Lung (tissue), 17 donors: ENCODE measurements at places on chromosomes 16 and 17. TPM values are rescaled to one million over a fixed set of nuclear protein-coding genes. Genes with fewer than 3 reads are reported as not detected.

MT1H gene
- total RNA-seq = not detected

HOXB13 gene
- not detected for total RNA-seq

GRCh38 chr17:37220607-37220953 lies 155.2 kb upstream of the C17orf78 start:
- no peak overlapping the region for H3K27ac ChIP-seq
- H3K27me3 ChIP-seq = no peaks in the 10 kb centered on the region
- no peak overlapping the region for H3K4me3 ChIP-seq
- H3K36me3 ChIP-seq = peaks cover 17% of the 10 kb centered on the region
- peak; percentile 21 for DNase-seq
- H3K4me1 ChIP-seq = peaks cover 8% of the 10 kb centered on the region

DNA sequence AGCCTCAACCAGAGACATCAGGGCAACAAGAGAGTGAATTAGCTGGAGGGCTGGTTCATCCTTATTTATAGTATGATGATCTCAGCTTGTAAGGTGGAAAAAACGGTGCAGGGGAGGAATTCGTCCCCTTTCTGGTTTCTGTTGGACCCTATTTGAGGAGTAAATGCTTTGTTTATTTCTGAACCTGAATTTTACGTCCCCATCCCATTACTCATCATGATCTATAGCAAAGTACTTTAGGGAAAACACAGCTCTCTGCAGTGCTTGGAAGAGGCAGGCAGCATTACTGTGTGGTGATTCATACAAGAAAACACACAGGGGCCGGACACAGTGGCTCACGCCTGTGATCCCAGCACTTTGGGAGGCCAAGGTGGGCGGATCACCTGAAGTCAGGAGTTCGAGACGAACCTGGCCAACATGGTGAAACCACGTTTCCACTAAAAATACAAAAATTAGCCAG lies 8.0 kb upstream of the VAT1L start:
- no peak overlapping the region for H3K27ac ChIP-seq
- no peak for DNase-seq
- H3K27me3 ChIP-seq = no peaks in the 10 kb centered on the region
- H3K36me3 ChIP-seq = no peaks in the 10 kb centered on the region
- H3K4me3 ChIP-seq = no peak overlapping the region

GRCh38 chr17:49853470-49854015 lies 5.7 kb upstream of the TAC4 start:
- no peak overlapping the region for H3K27ac ChIP-seq
- H3K27me3 ChIP-seq = peaks cover 11% of the 10 kb centered on the region
- H3K4me3 ChIP-seq = no peak overlapping the region
- H3K4me1 ChIP-seq = no peaks in the 10 kb centered on the region
- no peak for DNase-seq

- H3K4me3 ChIP-seq = no peak overlapping the region
- no peaks in the 10 kb centered on the region for H3K27me3 ChIP-seq
- H3K27ac ChIP-seq = no peak overlapping the region
- DNase-seq = peak; percentile 16
These were observed 1503.7 kb downstream of the CDH11 start for GRCh38 chr16:63617990-63618763.

GRCh38 chr16:3712861-3713372 lies 4.4 kb downstream of the TRAP1 start:
- no peak overlapping the region for H3K4me3 ChIP-seq
- DNase-seq = peak; percentile 12
- H3K27ac ChIP-seq = no peak overlapping the region
- peaks cover 3% of the 10 kb centered on the region for H3K36me3 ChIP-seq

DNA sequence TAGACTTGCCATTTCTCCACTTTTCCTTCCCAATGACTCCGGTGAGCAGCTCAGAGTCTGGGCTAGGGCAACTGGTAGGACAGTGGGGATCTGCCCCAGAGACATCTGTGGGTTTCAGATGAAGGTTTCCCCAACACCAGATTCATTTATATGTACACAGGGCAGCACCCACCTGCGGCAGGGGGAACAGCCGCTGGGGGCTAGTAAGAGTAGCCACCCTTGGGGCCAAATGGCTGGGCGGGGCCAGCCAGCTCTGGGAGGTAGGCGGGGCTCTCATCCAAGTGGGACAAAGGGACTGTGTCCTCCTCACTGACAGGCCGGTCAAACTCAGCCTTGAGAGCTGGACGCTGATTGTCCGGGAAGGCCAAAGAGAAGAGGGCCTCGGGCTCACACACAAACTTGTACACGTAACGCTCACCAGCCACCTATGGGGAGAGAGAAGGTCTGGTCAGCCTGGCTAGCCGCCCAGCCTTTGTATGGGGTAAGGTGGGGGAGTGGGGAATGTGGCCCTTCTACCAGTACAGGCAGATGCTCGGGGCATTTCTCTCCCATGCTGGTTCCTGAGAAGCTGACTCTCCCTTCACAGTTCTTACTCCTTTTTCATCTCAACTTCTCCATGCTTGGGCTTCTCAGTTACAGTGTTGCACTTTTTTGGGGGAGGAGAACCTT lies 17.7 kb downstream of the ETV4 start:
- H3K27me3 ChIP-seq = no peaks in the 10 kb centered on the region
- H3K27ac ChIP-seq = no peak overlapping the region
- peaks cover 15% of the 10 kb centered on the region for H3K36me3 ChIP-seq

GRCh38 chr17:64532409-64532808 lies 25.6 kb downstream of the CEP95 start:
- no peak overlapping the region for H3K27ac ChIP-seq
- no peak overlapping the region for H3K4me3 ChIP-seq
- H3K36me3 ChIP-seq = peaks cover 33% of the 10 kb centered on the region

GRCh38 chr16:12829096-12829888 lies 25.6 kb upstream of the CPPED1 start:
- no peak overlapping the region for H3K27ac ChIP-seq
- DNase-seq = no peak
- no peaks in the 10 kb centered on the region for H3K36me3 ChIP-seq
- no peaks in the 10 kb centered on the region for H3K4me1 ChIP-seq
